Stimulated activated CD4-positive, alpha-beta T cell treated with anti-CD3 and anti-CD28 coated beads, Interleukin-1b, Interleukin-23, amount 100 ng/mL, for 1 hour (primary cell): ENCODE measurements at places on chromosomes 5 and 9.

DNA sequence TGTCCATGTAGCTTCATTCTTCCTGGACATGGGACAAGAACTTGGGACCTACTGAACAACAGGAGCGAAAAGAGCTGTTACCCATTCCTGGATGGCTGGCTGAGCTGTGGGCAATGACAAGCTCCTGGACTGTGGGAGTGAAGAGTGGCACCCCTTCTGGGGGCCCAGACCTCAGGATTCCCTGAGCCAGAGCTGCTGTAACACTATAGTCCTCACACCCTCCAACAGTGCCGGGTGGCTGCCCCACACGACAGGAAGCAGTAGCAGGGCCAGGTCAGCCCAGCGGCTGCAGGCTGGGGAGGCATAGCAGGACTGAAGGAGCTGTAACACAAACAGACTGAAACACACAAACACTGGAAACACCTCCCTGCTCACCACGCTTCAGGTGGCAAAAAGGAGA, 169.7 kb upstream of the IRX2 start:
- no peak for DNase-seq

GRCh38 chr5:78554670-78555069, 93.9 kb downstream of the LHFPL2 start:
- no peak for DNase-seq

- DNase-seq: no peak
These were observed 1.3 kb upstream of the FST start for GRCh38 chr5:53479045-53479589.

DNA sequence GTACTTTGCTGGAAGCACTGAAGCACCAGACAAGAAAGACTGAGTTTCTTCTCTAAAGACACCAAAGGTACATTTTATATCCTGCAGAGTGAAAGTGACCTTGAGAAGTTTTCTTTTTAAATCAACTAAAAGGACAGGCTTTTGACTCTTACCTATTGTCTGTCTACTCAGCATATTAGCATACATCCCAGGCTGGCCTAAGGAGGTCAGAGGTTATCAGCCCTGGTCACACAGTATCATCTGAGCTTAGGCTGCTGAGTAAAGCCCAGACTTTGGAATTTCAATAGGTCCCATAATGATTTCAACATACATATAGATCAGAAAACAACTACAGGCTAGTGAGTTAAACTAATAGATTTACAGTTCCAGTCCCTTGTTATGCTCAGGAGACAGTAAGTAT, 10.1 kb upstream of the CDH9 start:
- no peak for DNase-seq

- no peak for DNase-seq
These were observed 34.9 kb downstream of the APBA1 start for GRCh38 chr9:69637193-69637816.

DNA sequence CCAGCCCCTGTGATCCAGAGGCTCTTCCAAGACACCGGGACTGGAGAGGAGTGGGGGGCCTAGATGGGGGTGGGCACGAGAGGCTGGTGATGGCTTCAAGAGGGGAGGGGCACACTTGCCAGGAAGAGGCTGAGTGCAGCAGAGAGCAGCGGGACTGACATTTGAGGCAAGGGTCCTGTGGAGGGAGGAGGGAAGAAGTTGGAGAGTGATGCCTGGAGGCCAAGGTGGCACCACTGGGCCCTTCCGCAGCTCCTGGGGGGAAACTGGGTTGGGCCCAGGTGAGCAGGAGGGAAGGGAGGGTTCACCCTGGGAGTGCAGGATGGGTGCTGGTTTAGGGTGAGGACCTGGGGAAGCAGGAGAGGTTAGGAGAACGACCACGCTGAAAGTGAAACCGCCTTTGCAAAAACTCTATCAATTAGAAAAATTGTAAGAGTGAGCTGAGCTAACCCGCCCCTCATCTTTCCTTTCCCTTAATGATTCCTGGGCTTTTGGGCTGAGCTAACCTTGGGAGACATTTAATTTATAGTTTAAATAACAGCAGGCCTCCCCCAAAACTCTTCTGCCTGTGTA, 26.2 kb downstream of the ABO start:
- DNase-seq: no peak

- no peak for DNase-seq
These were observed 42.8 kb downstream of the NFIB start for GRCh38 chr9:14271093-14271673.

DNA sequence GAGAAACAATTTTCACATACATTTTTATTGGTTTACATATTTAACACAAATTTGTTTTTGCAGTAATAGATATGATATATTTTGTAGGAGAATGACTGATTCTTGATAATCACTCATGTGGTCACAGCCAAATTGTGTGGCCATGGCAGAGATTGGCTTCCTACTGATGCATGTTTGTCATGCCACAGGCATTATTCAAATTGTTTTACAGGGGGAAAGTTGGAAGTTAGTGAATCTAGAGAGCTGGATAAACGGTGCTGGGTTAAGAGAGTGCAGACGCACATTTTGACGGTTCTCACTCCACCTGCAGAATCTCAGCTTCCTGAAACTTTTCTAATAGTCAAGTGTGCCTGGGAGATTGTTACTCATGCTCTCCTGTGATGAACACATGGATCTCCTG, 91.1 kb upstream of the FBN2 start:
- no peak for DNase-seq
